ENCODE measurements at places on chromosomes 6 and 20. TPM values are rescaled to one million over a fixed set of nuclear protein-coding genes. Genes with fewer than 3 reads are reported as not detected.

- DNase-seq, result no peak
Measured at GRCh38 chr6:41939848-41940758, 1.5 kb downstream of the CCND3 start.

- no peak for DNase-seq
Measured at GRCh38 chr20:16490696-16491095, 82.6 kb downstream of the KIF16B start.

- DNase-seq, result no peak
Measured at GRCh38 chr6:74551896-74552295, 654.0 kb downstream of the COL12A1 start.

DNA sequence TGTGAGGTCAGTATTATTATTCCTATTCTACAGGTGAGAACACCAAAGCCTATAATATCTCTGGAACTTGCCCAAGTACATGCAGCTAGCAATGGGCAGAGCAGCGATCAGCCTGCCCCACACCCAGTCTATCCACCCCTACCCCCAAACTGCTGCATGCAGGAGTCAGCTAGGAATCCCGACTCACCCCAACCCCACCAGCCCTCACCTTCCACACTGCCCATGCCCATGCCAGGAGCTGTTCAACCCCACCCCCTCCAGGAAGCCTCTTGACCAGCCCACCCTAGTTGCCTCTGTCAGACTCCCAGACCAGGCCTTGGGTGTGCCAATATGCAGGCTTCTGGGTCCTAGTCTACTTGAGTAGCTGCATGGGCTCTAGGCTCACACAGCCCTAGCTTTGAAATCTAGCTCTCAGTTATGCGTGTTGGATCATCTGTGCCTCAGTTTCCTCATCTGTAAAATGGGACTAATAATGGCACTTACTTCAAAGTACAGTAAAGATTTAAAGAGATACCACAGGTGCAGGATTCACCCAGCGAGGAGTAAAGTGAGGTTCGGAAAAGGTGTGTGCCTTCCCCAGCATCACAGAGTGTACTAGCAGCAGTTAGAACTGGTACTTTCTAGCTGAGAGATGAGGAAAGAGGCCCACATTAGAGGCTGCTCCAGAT is 173.2 kb downstream of the VEGFA start:
- DNase-seq, result no peak

- no peak for DNase-seq
Measured at GRCh38 chr20:11338496-11339306, 579.0 kb upstream of the BTBD3 start.

DNA sequence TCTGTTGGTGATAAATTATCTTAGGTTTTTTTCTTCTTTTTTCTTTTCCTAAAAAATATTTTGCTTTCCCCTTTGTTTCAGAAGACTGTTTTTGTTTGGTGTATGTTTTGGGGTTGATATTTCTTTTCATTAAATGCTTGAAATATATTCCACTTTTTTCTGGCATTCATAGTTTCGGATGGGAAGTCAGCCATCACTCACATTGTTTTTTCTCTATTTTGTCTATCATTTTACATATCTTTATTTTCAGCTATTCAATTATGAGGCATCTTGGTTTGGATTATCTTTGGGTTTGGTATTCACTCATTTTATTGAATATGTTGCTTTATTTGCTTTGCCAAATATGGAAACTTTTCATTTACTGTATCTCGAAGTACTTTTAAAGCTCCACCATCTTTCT is 600.5 kb upstream of the EYS start:
- DNase-seq, result no peak

DNA sequence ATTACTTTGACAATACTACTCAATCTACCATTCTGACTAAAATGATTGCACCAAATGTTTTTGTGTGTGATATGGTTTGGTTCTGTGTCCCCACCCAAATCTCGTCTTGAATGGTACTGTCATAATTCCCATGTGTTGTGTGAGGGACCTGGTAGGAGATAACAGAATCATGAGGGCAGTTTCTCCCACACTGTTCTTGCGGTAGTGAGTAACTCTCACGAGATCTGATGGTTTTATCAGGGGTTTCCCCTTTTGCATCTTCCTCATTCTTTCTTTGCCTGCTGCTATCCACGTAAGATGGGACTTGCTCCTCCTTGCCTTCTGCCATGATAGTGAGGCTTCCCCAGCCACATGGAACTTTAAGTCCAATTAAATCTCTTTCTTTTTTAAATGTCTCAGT is 20.8 kb downstream of the SYCP2 start:
- DNase-seq, result no peak

DNA sequence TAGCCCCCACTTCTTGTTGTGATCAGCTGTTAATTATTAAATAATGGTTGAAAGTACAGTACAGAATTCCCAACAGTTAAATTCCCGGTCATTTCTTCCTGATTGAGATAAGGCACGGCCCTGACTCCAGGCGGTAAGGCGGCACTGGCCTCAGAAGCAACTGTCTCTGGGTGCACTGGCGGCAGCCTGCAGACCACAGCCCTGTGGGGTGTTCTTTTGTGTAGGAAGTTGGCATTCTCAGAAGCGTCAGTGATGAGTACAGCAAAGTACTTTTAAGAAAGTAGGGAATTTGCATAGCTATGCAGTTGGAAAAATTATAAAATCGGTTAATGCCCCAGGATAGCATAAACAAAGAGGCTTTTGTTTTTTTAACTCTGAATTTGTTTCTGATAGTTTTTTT is 50.5 kb downstream of the SAMD5 start:
- DNase-seq, result no peak

The DDX43 gene
- 0.28 TPM for polyA plus RNA-seq

The C6orf132 gene
- not detected for polyA plus RNA-seq

The MRAP2 gene
- 0.12 TPM for polyA plus RNA-seq

The DEF6 gene
- 42.4 TPM for polyA plus RNA-seq

The MLIP gene
- polyA plus RNA-seq, result not detected

The CLVS2 gene
- not detected for polyA plus RNA-seq

The GPR6 gene
- polyA plus RNA-seq, result not detected

The FAM162B gene
- polyA plus RNA-seq, result not detected
